Chondrocyte (in vitro differentiated cells): ENCODE measurements at places on chromosomes 5 and 9. TPM values are rescaled to one million over a fixed set of nuclear protein-coding genes. Genes with fewer than 3 reads are reported as not detected.

PRSS3 gene
- total RNA-seq, result not detected in 3 replicates

SOX30 gene
- total RNA-seq, result not detected in 3 replicates

PCDHGA12 gene
- total RNA-seq, result 0.64 to 2.2 TPM (median 0.75 TPM) in 3 replicates

PMPCA gene
- total RNA-seq, result 42.5 to 64.8 TPM (median 43.9 TPM) in 3 replicates
